Activated naive CD8-positive, alpha-beta T cell treated with anti-CD3 and anti-CD28 coated beads, Interleukin-2, amount 50 U/mL, for 24 hours (primary cell): ENCODE measurements at places on chromosomes 2 and 18.

- no peak for DNase-seq
Observed at GRCh38 chr2:85873679-85874078, 15.1 kb downstream of the ST3GAL5 start.

DNA sequence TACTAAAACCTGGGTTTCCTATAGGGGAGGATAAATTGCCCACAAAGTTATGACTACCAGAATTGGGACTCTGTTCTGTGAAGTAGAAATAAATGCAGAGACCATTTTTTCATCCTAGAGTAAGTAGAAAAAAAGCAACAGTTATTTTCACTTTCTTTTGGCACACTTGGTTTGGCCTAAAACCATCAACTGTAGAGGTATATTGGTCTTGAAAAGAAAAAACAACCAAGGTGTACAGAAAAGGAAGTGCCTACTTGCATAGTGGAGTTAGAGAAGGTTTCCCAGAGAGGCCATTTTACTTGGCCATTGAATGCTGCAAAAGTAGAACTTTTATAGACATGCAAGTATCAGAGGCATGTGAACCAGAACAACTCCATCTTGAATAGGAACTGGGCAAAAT is 89.4 kb upstream of the TACR1 start:
- DNase-seq = no peak

- no peak for DNase-seq
Observed at GRCh38 chr2:27211241-27211942, 449 bp upstream of the ATRAID start.

- no peak for DNase-seq
Observed at GRCh38 chr2:135276525-135276924, 224.4 kb downstream of the RAB3GAP1 start.

- no peak for DNase-seq
Observed at GRCh38 chr18:29071869-29072268, 894.9 kb upstream of the CDH2 start.

DNA sequence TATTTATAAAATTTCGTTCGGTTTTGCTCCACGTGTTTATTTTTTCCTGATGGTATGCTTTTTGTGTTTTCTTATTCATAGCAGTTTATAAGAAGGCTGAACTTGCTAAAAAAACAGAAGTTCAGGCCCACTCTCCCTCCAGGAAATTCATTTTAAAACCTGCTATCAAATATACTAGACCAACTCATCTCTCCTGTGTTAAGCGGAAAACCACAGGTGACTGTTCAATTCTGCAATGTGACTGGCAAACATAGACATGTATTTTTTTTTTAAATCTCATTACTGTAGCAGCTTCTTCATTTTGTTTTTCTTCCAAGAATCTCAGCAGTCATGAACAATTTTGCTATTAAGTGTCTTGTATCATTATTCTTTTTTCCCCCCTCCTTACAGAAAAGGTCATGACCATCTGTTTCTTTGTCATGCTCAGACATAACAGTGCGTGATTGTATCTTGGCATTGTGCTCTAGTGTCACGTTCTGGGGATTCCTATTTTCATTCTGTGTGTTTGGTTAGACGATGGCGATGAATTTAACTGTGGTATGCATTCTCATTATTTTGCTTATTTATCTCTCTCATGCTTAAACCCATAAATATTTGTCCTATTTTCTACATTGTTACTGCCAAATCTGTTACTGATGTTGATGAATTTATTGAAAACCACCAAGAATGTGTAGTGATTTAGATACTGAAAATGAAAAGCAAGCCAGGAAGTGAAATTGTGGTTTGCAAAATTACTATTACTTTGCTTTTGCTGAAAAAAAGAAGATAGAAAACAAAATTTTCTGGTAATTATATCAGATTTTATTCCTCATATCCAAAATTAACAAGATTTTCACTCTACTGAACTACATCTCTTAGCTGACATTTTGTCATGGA is 74.6 kb upstream of the UNC80 start:
- no peak for DNase-seq

- DNase-seq = no peak
Observed at GRCh38 chr2:41879235-41879916, 168.4 kb upstream of the PKDCC start.

- no peak for DNase-seq
Observed at GRCh38 chr18:8812631-8813030, 107.3 kb downstream of the MTCL1 start.

DNA sequence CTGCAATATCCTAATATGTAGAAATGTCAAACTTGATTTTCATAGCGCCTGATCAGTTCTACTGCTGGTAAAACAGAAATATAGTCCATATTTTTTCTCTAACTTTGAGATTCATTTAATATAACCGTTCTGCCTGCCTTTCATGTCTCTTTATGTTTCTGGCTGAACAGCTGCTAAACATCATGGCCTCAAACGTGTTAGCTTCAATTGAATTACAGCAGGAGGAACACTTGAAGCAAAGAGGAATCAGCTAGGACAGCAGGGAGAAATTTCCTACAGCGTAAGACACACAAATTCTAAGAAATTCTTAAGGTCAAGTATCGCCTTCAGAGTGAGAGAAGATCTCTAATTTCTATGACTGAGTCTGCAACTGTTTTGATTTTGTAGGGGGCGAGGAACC is 433.2 kb downstream of the FBXO15 start:
- no peak for DNase-seq
